HAP-1 (cell line): ENCODE measurements at places on chromosomes 2 and 18.
A peak's percentile ranks its signal among the peaks of the same experiment; 100 is the strongest.

DNA sequence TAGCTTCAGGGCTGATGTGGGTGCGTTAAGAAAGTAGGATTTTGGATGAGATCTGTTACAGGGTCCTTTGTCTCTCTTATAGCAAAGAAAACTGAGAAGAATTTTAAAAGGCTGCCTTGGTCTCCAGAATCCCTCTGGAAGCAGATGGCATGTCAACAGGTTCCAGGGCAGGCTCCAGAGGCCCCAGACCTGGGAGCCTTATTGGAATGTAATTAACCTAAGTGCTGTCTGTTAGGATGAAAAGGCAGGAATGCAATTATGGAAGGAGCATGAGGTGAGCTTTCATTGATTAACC lies 97.2 kb upstream of the PKDCC start:
- DNase-seq = no peak

GRCh38 chr18:54150226-54150625 lies 74.2 kb downstream of the MBD2 start:
- DNase-seq = no peak

- no peak for DNase-seq
Measured at GRCh38 chr2:106899786-106900530, 14.0 kb upstream of the ST6GAL2 start.

DNA sequence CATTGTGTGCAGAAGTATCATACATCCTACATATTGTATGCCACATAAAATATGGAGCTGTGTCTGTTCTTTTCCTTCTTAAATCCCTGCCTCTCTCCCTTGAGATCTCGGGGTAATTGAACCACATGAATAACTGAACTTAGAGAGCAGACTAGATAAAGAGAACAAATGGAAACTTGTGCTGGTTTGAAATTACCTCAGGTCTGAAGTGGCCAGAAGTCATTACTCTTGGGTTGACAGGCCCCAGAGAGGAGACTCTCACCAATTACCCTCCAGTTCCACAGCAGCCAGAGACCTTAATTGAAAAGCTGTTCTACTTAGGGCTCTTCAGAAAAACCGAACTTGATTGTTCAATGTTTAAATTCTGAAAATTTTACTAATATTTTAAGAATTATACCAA lies 5.0 kb upstream of the ADAM17 start:
- DNase-seq = no peak

- no peak for DNase-seq
Measured at GRCh38 chr2:54579682-54580620, 123.8 kb downstream of the SPTBN1 start.

GRCh38 chr2:107062173-107062572 lies 176.2 kb upstream of the ST6GAL2 start:
- DNase-seq = no peak

DNA sequence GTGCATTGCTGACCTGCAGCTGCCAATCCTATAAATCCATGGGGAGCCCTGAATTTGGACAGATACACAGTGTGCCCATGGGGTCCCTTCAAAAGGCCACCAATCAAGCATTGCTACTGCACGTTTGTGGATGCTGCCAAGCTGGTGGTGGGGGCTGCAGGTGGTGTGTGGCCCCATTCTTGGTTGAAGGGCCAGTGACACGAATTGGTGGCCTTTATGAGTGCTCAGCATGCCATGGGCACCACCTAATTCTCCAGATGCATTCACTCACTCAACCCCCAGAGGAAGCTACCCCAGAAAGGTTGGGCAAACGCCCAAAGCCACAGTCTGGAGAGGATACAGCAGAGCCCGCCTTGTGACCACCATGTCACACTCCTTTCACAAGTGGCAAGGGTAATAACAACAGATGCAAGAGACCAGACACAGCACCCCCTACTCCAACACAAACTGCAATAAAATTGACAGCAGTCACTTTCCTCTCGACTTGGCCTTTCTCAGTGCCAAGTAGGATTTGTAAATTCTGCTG lies 27.1 kb downstream of the MC2R start:
- no peak for DNase-seq

- DNase-seq = no peak
Measured at GRCh38 chr2:8138923-8139667, 542.8 kb upstream of the ID2 start.

GRCh38 chr2:128282246-128282975 lies 36.3 kb downstream of the HS6ST1 start:
- DNase-seq = no peak

DNA sequence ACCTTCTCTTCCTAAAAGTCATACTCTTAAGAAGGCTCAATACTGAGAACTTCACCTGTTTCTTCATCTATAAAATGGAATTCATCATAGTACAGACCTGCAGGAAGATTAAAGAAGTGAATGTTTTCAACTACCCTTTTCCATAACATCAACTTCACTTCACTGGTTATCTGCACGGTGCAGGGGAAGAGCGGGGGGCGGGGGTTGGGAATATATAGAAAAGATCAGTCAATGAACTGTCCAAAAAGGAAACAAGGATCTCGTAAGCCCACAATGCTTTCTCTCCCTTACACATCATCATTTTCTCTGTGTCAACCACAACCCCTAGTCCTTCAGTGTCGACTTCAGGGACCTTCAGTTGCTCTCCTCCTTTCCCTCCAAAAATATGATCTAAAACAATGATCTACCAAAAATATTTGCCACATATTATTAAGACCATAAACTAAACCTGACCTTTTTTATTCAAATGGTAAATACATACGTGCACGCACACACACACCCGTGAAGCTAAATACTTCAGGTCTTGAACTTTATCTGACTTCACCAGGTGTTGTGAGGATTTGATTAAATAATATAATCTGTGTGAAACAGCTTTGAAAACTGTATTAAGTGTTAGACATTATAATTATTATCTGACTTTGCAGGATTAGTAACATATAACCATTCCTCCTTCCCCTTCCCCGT lies 4.9 kb downstream of the MBOAT2 start:
- no peak for DNase-seq

DNA sequence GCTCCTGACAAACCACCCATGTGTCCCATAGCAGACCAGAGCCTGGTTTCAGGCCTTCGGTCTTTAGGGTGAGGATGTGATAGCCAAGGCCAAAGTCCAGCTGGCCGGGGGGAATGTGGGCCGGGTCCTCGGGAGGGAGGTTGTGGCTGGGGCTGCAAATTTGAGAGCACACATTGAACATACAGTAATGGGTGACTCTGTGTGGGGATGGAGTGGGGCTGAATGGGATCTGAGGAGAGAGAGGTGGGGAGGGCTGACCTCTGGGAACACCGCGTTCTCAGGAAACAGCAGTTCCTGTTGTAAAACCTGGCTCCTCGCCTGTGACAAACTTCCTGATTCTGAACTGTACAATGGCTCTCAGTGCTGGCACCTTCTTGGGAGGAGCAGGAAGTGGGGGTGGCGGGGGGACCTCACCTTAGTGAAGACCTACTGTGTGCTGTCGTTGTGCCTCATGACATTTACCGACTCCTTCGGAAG lies 48.8 kb downstream of the MCFD2 start:
- no peak for DNase-seq

DNA sequence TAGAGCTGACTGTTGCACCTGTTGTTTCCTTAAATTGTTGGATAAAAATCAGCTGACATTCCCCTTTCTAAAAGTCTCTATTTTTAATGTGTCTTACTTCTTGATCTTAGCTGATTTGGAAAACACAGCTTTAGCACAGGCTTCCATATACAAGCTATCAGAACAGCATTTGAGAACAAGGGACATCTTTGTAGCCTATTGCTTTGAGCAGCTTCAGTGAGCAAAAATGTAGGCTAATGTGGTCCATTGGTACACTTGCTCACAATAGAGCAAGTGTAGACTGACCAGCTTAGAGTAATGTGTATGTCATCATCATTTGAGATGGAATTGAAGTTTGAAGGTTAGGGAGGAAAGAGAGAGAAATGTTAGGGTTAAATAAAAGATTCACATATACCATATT lies 7.0 kb downstream of the INPP1 start:
- no peak for DNase-seq

DNA sequence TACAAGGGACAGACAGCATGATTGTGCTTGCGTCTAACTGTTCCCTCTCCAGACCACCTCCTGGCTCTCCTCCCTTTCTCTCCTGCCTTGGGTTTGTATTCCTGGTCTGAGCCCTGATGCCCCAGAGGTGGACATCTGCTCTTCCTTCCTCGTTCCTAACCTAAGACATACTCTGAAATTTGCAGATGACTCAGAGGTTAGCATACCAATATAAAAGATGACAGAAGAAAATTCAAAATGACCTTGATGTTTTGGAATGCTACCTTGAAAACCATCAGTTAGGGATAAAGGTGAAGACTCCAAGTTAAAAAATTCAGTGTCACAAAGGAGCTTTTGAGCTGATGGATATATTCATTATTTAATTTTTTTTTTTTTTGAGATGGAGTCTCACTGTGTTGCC lies 12.9 kb downstream of the SMYD1 start:
- no peak for DNase-seq

DNA sequence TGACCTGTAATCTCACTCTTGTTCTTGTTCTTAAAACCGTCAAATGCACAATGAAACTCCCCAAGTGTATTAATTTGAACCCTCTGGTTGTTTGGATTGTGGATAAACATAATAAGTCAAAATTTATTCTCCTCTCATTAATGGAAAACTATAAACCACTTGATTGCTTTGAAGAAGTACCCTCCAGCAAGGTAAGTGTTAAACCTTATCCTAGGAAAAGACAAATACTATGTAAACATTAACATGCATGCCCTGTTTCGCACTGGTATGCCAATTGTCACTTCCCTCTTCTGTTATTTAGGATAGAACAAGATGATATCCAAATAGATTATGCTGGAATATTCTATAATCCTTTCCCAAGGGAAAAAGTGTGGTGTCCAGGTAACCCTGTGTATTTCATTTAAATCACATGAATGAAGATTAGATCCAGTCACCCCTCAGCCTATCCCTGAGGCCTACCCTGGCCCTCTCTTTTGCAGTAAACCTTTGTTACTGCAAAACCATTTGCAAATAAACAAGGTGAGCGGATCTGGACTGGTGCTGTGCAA lies 1.3 kb downstream of the ADI1 start:
- peak; percentile 50 for DNase-seq

GRCh38 chr2:109432421-109432820 lies 181.3 kb downstream of the SEPTIN10 start:
- DNase-seq = no peak

- no peak for DNase-seq
Measured at GRCh38 chr2:143132355-143132754, 3.1 kb downstream of the ARHGAP15 start.

DNA sequence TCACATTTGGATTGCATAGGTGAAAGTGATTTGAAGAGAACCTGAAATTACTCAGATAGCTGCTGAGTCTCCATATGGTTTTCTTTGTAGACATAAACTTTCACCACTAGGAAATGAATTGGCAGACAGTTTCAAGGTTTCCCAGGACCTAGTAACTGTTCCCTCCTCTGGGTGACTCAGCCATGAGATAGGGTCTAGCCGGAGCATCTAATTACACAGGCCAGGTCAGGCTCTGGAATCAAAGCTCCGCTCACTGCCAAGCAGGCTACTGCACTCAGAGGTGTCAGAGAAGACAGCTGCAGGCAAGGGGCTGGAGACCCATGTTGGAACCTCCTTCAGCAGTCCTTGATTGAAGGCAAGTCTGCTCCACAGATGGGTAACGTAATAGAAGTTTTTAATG lies 429.2 kb downstream of the TNS1 start:
- DNase-seq = no peak

DNA sequence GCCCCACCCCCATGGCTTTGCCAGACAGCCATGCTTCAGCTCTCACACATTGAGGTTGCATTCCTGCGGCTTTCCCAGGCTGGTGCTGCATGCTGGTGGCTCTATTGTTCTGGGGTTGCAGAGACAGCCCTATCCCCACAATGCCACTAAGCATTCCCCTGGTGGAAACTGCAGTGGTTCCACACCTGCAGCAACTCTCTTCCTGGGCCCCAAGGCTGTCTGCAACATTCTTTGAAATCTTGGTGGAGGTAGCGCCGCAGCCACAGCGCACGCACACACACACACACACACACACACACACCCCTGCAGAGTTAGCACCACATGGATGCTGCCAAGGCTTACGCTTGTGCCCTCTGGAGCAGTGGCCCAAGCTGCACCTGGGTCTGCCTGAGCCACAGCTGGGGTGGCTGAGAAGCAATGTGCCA lies 21.4 kb downstream of the SFXN5 start:
- peak; percentile 30 for DNase-seq

DNA sequence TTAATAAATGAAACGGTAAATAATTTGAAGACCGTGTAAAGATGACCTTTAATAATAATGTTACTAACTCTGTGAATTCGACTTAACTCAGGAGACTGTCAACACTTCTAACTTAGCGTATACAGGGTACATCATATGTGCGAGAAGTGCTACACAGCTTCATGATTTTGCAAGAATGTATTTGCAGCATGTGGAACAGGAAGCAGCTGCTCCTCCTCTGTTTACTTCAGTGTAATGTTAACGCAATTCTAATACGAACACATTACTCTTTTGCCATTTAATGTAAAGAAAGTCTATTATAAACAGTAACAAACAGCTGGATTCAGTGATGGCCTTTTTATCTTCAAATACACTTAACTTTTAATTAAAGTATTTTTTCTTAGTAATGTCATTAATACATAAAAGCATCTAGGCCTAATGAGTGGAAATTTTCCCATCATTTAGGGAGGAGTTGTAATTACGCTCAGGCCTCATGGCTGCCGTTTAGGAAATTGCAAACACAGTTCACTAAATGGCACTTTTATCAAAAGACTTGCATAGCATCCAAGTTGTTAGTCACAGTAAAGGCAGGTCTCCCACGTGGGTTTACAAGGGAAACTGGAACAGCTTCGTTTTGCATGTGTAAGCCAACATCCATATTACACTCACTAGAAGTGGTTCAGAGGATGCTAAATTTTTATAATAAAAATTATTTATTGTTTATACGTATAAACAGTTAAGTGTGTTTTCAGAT lies 635.7 kb downstream of the FBXO15 start:
- no peak for DNase-seq

DNA sequence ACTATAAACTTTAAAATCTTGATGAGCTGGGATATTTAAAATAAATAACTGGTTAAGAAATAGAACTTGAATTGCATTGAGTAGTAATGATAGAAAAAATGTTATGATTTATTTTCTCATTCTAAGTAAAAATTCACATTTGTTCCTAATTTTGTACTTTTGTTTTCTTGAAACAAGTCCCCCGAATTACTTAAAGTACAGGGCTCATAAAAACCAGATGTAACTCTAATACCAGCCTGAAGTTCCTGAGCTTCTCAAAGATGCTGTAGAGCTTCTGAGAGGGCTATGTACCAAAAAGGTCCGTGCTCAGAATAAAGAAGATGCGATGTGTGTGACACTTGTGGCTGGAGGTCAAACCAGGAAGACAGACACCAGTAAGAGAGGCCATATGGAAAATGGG lies 116.1 kb upstream of the TACR1 start:
- DNase-seq = no peak

DNA sequence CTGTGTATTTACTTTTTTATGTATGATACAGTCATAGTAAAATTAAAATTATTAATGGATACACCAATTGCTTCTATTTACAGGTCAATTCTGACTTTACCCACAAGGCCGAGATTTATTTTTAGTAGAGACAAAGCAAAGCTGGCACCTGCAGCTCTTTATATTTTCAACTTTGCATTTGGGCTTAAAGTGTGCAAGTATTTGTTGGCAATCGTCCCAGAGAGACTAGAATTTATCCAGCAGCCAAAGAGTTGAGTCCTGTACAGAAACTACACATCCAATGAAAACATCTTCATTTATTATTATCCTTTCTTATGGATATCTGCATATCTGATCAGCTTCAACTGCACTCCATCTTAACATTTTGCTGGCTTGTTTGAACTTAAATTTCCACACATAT lies 485.6 kb downstream of the SOX11 start:
- no peak for DNase-seq
